Activated B cell treated with CpG ODN at 0.5 μM for 24 hours (primary cell): ENCODE measurements at places on chromosomes 2 and 18.

DNA sequence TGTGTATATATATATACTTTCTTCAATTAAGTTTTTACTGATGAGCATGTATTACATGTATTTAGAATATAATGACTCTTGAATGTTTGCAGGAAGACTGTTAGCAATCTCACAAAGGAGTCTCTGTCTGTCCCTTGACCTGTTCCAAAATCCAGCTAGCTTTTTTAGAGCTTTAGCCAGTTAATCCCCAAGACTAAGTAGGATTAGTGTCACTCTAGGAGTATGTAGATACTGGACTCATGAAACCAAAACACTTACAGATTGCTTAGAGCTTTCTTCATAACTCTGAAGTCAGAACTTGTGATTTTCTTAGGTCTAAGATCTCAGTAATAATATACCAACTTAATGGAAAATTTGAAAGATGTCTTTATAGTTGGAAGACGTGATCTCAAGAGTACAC is 2.2 kb downstream of the UBXN4 start:
- DNase-seq, result no peak

DNA sequence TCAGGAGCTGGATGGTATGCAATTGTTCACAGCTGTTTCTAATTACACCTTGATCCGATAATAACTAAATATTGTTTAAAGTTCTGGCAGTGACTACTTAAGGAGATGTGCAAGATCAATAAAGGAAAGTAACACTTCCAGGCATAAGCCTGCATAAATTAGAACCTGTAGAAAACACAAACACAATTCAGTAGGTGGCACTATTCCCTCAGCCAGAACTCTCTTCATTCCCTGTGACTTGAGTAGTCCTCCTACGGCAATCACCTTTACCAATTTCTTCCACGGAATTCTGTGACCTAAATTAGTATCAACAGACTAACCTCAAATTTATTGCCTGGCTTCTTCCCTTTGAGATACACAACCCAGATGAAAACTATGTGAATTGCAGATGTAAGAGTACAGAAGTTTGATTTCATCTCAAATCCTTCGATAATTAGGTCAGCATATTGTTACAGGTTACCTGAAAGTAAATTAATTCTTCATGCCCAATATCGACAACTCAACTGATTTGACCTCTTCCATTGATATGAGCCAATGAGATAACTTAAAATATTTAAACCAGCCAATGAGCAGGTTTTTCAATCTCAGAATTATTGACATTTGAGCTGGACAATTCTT is 137.8 kb downstream of the PID1 start:
- DNase-seq, result no peak

- no peak for DNase-seq
Measured at GRCh38 chr2:32768387-32769174, 140.7 kb downstream of the TTC27 start.

DNA sequence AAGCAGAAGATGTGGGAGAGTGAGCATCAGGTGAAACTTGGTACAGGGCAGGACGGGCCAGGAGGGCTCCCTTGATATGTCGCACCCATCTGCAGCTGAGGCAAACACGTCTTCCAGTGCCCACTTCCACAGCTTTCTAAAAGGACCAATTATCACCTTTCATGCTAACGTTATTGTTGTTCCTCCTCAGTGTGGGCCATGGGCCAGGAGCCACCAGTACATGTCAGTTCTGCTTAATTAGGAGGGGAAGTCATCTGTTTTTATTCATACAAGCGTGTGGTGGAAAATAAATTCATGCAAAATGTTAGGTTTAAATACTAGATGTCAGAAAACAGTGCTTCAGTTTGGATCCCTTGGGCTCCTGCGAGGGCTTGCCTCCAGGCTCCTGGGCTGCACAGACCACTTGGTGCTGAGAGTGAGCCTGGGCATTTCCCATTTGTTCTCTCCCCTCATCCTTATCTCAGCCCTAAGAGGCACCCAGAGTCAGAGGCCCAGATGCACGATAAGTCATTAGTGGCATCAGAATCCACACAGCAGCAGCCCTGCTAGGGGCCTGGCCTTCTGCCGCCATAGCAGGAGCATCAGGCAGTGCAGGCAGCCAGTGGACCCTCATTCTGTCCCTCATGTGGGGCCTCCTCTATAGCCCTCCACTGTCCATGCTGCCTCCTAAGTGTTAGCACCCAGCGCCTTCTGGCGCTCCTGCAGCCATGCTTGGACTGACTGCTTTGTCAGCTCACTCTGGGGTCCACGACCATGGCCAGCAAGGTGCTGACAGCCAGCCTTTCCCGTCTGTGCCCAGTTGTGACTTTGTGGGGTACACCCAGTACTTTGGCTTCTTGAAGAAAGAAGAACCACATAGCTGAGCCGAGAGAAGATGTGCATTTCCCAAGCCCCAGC is 539.8 kb upstream of the RAB6C start:
- no peak for DNase-seq

DNA sequence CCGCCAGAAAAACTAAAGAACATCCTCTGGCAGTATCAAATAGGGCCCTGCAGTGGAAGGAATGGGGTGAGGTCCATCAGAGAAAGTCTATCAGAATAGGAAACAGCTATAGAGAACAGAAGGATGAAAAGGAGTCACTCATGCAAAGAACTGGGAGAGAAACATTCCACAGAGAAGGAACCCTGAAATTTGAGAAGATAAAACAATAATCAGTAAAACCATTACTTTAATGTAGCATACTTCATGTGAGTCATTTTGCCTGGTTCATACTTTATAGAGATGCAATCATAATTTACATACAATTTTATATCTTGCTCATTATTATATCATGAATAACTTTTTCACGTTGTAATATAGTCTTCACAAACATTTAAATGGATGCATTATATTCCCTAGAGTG is 402.2 kb downstream of the NCKAP5 start:
- no peak for DNase-seq

- no peak for DNase-seq
Measured at GRCh38 chr2:228838819-228839218, 432.3 kb downstream of the PID1 start.

DNA sequence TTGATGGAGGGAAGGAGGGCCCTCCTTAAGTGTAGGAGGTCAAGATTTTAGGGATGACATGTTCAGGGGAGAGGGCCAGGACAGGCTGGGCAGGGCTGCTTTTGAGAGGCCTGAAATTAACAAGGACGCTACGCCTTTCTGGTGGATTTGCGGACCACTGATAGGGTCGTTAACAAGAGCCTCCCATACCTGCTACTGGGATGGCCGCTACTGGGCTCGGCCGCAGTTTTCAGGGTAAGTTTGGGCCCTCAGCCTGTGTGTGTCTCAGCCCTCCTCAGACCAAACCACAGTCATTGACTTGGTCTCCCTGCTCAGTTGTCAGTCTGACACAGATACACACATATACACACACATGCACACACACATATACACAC is 180.9 kb downstream of the SMAD2 start:
- no peak for DNase-seq

DNA sequence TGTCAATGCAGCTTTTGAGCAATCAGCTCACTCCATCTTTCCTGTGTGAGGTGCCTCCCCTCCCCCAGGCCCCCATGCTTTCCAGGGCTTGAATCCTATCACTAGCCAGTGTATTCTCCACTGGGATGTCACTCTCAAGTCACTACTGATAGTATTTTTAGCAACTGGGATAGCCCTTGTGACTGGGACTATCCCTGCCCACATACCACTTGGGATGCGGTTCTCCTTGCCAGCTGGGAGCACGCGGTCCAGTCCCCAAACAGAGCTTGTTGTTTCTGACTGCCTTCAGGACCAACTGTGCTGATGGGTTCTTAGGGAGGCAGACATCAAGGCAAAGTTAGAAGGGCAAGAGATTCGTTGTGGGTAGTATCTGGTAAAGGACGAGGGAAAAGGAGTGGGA is 134.9 kb downstream of the FAM161A start:
- no peak for DNase-seq

DNA sequence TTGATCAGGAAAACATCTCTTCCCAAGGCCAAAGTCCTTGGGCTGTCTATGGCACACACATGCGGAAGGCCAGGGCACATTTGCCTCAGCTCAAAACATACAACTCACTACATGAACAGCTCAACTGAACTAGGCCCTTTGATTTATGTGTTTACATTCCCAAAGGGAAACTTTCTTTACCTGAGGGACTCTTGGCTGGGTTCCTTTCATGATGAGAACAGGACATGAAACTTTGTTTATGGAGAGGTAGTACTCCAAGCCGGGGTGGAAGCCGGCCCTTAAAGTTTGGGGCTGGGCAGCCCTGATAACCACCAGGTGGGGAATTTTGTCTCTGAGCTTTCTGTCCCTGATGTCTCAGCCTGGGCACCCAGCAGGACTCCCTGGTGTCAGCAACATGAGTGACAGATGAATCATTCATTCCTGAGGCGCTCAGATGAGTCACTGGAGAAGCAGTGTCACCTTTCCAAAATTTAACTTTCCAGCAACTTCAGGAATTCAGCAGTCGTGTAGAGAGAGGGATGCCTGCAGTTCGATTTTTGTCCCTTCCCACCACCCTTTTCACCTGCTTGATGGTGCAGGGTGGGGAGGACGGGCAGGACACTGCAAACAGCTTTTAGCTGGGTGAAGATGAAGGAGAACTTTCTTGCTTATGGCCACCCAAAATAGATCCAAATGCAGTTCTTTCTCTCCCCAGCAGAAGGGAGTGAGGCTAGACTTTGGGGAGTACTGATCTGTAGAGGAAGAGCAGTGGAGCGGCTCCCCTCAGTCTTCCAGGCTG is 331.6 kb downstream of the DYSF start:
- DNase-seq, result no peak

- DNase-seq, result no peak
Measured at GRCh38 chr2:223996391-223996790, 39.1 kb downstream of the MRPL44 start.

- no peak for DNase-seq
Measured at GRCh38 chr2:67846370-67847070, 216.3 kb downstream of the C1D start.

- DNase-seq, result no peak
Measured at GRCh38 chr2:229051798-229052197, 219.3 kb downstream of the PID1 start.

- DNase-seq, result no peak
Measured at GRCh38 chr2:149040451-149040850, 2.0 kb downstream of the LYPD6B start.

DNA sequence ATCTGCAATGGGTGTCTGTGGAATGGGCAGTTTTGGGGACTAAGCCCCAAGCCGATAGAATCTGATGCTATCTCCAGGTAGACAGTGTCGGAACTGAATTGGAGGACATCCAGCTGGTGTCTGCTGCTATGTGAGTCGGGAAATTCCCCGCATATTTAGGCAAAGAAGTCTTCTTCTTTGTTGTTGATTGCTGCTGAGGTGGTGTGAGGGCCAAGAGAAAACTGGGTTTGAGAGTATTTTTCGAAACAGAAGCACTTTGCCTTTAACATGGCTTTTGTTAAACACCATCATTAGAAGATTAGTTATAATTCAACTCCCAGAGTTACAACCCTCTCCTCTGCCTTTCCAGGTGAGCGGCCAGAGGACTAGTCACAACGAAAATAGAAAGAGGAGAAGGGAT is 49.4 kb upstream of the ACTR3 start:
- no peak for DNase-seq

DNA sequence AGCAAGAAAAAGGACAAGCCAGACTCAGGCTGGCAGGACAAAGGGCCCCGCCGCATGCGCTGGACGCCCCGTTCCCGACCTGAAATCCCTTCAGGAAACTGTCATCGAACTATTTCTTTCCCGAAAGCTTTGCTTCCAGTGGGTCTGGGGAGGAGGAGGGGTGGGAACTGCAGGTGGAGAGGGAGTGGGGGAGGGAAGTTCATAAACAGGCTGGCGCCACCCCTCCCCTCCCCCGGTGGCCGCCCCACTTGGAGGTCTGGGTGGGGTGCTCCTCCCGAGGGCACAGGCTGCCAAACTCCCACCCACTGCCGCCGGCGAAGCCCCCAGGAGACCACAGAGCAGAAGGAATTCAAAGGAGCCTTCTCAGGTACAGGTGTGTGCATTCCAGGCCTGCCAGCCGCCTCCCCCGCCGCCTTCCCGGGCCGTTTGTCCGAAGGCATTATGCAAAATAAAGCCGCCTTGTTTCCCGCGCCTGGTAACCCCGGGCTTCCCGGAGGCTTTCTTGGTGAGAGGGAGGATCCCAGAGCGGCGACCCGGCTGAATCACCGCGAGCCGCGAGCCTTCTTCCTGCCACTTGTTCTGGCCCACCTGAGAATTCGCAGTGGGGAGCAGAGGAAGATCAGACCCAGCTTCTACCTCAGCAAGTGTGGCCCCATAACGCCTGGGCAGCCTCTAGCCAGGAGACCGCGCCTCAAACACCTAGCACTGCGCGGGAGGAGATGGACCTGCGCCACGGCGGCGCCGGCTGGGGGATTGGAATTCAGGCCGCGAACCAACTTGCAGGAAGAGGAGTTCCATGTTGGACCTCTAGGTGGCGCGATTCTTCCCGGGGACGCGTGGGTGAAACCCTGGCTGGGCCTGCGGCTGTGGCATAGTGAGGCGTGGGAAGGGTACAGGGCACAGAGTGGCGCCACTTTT is 101.9 kb downstream of the FOXI3 start:
- peak; percentile 44 for DNase-seq

DNA sequence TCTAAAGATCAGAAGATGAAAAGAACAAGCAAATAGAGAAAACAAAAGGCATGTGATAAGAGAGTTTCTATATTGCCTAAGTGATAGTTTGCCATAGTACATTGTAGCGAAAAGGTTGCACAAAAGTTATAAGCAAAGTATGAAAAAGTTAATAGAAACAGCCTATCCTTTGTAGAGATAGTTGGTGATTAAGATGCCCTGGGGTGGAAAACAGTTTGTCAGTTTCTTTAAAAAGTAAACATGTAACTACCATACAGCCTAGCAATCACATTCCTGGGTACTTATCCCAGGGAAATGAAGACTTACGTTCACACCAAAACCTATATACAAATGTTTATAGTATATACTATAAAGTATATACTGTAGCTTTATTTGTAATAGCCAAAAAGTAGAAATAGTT is 16.9 kb upstream of the DAPL1 start:
- DNase-seq, result no peak

DNA sequence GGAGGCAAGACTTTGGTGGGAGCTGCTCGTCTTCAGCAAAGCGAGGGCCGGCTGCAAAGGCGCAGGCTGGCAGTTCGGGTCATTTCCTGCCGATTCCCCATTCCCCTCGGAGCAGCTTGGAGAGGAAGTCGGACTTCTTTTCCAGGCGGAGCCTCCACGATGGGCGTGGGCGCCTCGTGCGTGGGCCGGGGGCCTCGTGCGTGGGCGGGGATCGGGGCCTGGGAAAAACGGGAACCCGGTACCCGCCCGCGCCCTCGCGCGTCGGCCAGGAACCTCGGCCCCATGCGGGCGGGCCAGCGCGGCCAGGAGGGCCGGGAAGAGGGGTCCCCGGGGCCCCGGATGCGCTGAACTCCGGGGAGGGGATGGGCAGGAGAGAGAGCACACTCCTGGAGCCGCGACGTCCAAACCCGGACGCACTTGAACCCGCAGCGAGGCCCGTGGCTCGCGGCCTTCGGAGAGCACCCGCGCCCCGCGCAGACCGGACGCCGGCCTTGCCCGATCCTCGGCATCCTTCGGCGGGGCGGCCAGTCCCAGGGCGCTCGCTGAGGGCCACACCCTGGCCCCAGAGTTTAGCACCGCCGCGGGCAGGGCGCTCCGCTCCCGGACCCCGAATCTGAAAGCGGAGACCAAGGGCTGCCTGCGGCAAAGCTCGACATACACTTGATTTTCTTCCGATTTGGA is 368.4 kb downstream of the MTX2 start:
- DNase-seq, result peak; percentile 15
